ENCODE measurements at places on chromosomes 7 and 10. TPM values are rescaled to one million over a fixed set of nuclear protein-coding genes. Genes with fewer than 3 reads are reported as not detected.

DNA sequence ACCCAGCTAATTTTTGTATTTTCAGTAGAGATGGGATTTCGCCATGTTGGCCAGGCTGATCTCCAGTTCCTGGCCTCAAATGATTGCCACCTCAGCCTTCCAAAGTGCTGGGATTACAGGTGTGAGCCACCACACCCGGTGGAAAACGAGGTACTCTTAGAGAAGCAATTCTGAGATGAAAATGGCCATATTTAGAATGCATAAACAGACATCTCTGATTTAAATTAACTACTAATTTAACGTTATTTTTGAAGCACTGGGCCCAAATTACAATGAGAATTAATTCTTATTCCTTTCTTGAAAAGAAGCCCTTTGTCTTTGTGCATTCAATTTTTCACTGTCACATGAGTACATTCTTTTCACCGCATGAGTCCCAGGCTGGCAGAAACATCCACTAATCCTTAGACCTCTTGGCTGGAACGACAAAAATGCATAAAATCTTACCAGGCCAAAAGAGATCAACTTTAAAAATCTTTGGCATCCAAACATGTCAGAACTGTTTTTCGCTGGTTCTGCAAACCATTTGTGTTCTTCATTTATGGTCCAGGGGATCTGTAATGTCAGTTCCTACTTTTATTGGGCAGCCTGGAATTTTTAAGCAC lies 60.1 kb upstream of the CAPZA2 start:
- ATAC-seq: no peak

DNA sequence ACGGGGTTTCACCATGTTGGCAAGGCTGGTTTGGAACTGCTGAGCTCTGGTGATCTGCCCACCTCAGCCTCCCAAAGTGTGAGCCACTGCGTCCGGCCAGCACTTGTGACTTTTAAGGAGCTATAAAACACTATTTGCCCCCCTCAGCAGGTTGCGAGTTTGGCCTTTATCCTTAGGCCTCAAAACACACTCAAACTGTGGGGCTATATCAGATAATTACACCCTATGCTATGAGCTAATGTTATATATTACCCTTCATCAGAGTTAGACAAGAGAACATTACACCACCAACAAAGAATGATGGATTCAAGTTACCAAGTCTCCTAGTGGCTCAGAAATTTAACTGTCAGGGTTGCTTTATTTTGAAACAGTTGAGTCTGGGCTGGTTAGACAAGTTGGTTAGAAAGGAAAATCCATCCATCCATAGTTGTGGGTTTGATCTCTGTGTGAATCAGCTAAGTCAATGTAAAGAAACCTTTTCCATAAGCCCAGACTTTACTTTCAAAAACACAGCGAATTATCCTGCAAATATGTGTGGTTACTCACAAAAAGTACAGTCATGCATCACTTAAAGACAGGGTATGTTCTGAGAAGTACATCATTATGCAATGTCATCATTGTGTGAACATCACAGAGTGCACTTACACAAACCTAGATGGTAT lies 115.8 kb downstream of the SEMA3D start:
- ATAC-seq: no peak

DNA sequence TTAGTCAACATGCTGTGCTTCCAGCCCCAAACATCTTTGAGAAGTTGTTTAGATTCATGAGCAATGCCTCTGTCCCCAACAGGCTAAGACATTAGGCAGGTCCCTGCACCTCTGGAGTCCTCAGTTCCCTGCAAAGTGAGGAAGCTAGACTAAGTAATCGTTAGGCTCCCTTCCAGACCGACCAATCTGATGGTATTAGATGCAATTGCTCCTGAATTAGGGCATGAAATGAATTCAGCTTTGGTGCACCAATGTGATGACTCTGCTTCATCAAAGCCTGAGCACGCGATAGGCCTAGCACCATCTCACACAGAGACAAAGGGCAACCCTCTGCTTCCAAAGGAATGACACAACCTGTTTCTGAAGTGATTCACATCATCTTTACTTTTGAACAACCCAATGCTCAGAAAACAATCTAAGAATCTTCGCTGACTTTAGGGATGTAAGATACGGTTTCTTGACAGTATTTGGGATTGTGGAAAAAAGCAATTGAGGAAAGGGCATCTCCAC lies 723 bp upstream of the TES start:
- no peak for ATAC-seq

DNA sequence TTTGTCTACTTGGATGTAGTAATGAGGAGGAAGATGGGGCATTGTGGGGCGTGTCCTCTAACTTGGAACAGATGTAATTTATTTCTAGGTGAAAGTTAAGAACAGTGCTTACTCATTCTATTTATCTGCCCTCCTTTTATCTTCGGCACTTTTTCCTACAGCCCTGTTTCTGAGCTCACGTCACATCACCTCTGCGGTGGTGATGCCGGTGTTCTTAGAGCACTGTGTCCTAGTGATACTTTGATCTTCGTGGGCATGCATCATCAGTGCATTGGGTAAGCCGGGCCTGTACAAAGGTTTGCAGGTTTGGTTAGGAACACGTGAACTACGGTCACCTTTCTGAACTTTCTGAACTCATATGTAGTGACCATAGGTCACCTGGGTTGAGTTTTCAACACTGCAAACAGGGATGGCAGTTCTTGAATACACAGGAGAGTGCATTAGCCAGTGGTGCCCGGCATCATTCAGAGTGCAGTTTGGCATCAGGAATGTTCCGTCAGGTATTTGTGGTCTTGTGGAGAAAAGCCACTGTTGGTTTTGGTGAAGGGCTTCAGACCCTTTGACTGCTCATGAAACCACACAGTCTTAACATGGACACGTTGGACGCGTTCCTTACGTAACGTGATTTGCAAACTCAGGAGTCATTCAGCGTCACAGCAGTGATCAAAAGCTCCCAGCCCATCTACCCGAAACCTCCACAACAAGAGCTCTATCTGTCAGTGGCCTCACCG lies 5.6 kb downstream of the POR start:
- no peak for ATAC-seq

- ATAC-seq: peak; percentile 37
These were observed 33.8 kb downstream of the VOPP1 start for GRCh38 chr7:55538538-55538937.

DNA sequence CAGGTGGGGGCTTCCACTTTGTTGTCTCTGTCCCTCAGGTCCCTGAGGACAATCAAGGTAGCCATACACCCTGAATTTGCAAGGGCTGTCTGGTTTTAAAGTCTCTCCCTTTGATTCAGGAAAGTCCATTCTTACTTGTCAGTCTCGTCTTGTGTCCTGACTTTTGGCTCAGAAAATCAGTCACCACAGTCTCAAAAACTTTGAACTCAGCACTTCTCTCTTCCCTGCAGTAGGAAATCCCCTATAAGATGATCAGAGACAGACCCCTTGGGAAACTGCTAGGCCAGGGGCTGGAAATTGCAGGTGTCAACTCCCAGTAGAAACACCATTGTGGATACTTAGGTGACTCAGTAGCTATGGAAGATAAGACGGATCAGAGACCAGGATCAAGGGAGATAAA lies 73.1 kb downstream of the CDC123 start:
- no peak for ATAC-seq

DNA sequence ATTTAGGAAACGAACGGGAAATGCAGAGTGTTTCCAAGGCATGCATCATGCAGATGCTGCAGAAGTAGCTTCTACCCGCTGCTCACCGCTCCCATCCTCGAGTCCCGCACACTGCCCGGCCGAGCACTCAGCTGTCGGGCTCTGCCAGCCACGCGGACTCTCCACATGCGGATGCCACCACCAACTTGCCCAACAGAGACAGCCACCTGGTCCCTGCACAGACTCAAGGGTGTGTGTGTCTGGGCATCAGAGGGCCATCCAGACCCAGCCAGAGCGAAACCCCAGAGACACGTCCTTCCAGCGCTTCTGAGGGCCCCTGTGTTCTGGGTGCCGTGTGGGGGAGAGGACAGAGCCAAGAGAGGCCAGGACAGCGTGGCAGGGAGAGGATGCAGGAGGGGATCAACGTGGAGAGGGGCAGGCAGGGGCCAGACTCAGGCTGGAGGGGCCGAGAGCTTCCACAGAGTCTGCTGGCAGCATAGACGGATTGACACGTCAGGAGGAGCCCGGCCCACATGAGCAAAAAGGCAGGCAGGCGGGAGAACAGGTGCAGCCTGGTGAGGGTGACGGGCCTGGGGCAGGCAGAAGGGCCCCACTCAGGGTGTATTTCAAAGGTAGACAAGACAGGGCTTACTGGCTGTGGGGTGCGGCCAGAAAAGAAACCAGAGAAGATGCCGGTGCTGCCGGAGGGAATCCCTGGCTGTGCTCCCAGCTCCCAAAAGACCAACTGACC lies 18.3 kb downstream of the GPER1 start:
- no peak for ATAC-seq

- ATAC-seq: no peak
These were observed 32.4 kb downstream of the BTBD16 start for GRCh38 chr10:122303271-122304053.

GRCh38 chr7:3107889-3108570 lies 64.4 kb upstream of the CARD11 start:
- ATAC-seq: no peak

- ATAC-seq: no peak
These were observed 26.5 kb upstream of the HIBADH start for GRCh38 chr7:27689150-27689549.

The GPC2 gene
- 0.92 TPM for total RNA-seq

The ASB10 gene
- total RNA-seq: 0.21 TPM

The CALCR gene
- not detected for total RNA-seq

The SSC4D gene
- total RNA-seq: 0.43 TPM

The GCK gene
- 2.5 TPM for total RNA-seq
